ENCODE measurements at places on chromosomes 16 and 17. TPM values are rescaled to one million over a fixed set of nuclear protein-coding genes. Genes with fewer than 3 reads are reported as not detected.

- no peak for DNase-seq
Measured at GRCh38 chr16:27977966-27978365, 85.5 kb downstream of the GSG1L start.

DNA sequence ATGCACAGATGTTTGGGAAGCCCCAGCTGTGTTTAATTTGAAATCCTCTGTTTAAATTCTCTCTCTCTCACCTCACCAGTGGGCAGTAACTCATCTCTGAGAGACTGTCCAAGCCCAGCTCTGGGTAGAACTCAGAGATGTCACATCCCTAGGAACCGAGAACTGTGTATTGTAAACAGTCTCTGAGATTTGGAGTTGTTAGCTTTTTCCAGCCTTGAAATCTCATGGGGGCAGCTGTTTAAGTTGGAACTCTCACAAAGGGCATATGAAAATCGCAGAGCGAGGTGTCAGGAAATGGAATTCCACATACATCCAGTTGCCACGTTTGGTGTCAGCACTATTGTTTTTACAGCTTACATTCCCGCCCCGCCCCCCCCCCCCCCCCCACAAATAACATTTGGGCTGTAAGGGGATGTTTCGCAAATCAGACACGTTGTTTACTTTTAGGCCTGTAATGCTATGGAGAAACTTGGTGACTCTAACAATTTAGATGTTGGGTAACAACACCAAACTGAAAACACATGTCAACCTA is 34.3 kb downstream of the VPS35L start:
- no peak for DNase-seq

- DNase-seq = no peak
Measured at GRCh38 chr16:78866521-78866920, 734.0 kb downstream of the MAF start.

GRCh38 chr17:72188801-72189200 is 68.0 kb downstream of the SOX9 start:
- no peak for DNase-seq

DNA sequence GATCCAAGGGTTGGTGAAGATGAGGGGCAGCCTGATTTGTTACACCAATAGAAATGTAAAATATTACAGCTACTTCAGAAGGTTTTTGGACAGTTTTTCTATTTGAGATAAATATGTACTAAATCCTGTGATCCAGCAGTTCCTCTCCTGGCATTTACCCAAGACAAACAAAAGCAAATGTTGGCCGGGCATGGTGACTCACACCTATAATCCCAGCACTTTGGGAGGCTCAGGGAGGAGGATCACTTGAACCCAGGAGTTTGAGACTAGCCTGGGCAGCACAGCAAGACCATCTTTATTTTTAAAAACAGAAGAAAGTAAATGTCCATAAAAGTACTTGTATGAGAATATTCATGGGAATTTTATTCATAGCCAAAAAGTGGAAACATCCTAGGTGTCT is 64.8 kb upstream of the MRC2 start:
- no peak for DNase-seq

GRCh38 chr17:27621942-27622559 is 8.9 kb upstream of the LGALS9 start:
- no peak for DNase-seq

DNA sequence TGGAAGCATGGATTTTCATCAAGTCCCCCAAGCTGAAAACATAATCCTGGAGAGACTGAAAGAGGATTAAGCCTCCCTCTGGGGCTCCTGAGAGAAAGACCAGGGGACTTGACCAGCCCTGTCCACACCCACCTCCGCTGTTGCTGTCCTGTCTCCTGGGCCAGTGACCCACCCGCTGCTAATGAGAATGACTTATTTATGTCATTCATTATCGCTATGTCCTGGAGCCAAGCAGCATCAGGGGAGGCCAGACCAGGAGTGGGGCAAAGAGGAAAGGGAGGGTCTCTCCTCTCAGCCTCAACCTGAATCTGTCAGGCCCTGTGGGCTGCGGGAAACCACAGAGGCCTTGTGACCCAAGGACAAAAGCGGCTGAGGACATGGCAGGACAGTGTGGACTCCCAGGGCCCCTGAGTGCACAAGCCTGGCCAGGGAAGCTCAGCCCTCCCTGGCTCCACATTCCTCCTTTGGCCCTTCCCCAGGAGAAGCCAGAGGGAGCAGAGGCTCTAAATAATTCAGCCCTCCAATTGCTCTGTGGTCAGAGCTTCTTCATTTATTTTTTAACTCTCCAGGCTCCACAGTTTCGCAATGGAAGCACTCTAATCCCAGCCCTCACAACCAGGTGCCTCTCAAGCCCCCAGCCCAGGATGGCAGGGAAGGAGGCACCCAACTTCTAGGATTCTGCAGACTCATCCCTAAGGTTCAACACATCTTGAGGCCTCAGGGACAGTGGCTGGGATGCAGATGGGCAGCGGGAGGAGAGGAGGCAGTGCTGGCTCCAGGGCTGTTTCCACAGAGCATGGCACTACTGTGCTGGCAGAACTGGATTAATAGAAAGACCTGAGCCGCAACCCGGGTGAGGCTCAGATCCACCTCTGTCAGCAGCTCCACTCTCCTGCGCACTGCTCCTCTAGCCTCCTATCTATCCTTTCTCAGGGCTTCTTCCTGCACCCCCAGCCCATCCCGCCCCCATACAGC is 19.1 kb downstream of the CUEDC1 start:
- DNase-seq = no peak

DNA sequence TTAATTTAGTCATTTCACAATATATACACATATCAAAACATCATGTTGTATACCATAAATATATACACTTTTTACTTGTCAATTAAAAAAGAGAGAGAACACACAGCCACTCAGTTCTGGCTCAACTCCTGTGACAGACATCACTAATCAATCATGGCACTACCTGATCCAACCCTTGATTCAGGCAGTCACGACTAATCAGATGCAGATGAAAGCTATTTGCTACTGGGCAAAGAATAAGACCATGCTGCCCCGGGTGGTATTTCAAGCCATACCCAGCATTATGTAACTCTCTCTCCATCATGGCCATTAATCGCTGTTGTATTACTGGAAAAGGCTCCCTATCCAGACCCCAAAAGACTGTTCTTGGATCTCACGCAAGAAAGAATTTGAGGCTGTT is 345.7 kb downstream of the HAPSTR1 start:
- no peak for DNase-seq

GRCh38 chr16:85613604-85614337 is 649 bp downstream of the GSE1 start:
- DNase-seq = no peak

GRCh38 chr17:77222356-77222755 is 81.6 kb downstream of the SEC14L1 start:
- DNase-seq = no peak

DNA sequence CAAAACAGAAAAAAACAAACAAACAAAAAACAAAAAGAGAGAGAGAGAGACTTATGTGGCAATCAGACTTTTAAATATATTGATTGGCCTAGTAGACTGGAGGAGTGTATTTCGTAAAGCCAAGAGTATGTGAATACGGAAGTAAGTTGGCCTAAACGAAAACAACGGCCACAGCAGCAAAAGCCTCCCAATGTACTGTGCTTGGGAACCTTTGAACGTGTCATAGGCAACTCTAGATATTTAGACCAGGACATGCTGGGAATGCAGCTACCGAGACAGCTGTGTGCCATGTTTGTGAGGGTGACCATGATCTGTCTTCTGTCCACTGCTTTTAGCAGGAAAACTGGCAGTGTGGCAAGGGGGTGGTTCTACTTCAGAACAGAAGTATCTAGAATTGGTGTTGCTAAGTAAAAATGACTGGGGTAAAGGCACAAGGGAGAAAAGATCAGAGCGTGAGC is 7.4 kb downstream of the MAF start:
- DNase-seq = no peak

GRCh38 chr16:56862776-56863175 is 2.2 kb upstream of the SLC12A3 start:
- no peak for DNase-seq

Gene MT1E
- 12.4 TPM for total RNA-seq
